Daoy (cell line): ENCODE measurements at places on chromosomes 2 and 18. TPM values are rescaled to one million over a fixed set of nuclear protein-coding genes. Genes with fewer than 3 reads are reported as not detected.

GRCh38 chr2:30223413-30223874 is 7.9 kb upstream of the LBH start:
- no peak for DNase-seq

- DNase-seq = no peak
These were observed 208.9 kb downstream of the ASB1 start for GRCh38 chr2:238635647-238636051.

Gene CAPN14
- 0.11 TPM in 1 of 2 replicates, not detected in the other for total RNA-seq

DNA sequence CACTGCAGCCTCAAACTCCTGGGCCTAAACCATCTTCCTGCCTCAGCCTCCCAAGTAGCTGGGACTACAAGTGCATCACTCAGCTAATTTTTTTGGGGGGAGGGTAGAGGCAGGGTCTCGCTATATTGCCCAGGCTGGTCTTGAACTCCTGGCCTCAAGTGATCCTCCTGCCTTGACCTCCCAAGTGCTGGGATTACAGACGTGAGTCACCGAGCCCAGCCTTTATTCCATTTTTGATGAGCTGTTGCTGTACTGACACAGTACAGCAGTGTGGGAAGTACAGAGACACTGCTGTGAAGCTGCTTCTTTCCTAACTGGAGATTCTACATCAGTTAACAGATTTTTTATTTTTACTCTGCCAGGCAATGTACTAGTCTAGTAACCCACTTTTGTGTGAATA is 18.8 kb downstream of the PTRHD1 start:
- DNase-seq = no peak

Gene HOXD11
- total RNA-seq = 13.4 and 14.0 TPM in 2 replicates

DNA sequence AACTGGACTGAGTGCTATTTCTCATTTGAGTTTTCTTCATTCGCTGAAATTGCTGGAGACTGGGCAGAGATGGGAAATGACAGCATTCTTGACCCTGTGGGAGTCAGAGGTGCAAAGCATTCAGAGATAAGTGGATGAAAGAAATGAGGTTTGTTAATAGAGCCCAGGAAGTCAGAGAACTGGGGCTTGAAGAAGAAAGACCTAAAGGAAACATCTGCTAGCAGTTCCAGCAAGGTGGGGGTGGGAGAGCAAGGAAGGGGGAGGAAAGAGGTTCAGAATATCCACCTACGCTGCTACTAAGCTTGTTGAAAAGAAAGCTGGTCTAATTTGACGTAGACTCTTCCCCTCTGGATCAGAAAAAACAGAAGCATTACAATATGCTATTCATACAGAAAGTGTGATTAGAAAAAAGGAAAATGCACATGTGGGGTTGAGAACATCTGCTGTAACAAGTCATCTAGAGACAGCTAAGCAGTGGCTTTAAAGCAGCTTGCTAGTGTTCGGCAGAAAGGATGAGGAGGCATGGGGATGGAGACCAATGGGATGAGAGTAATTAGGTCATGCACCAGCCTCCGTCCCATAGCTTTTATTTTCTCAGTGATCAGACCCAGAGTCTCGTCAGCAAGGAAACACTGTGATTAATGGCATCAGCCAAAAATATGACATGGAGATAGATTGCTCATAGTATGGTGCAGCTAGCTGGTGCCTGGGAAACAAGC is 29.7 kb downstream of the NAB1 start:
- no peak for DNase-seq

Gene ZSWIM2
- total RNA-seq = not detected in 2 replicates

Gene HOXD8
- total RNA-seq = 9.7 and 9.9 TPM in 2 replicates

DNA sequence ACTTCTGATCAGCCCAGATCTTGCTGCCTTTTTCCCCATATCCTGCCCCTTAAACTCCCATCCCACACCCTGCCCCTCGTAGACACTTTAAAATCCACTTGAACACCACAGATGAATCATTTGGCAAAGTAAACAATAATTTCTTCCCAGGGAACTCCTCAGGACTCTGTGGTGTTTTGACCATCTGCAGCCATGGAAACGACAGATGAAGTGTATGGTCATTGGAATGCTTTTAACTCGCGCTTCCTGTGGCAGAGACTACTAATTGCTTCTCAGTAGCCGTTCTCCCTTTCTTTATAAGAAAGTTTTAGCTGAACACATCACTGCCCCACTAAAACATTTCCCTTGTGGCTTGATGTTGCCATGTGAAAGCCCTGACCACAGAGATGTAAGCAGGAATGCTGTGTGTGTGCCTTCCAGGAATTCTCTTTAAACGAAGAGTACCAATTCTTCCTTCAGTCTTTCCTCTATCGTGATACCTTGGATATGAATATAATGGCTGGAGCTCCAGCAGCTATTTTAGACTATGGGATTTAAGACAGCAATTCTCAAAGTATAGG is 92.7 kb upstream of the PARD3B start:
- peak; percentile 97 for DNase-seq

Gene GALNT13
- not detected in 2 replicates for total RNA-seq

Gene MDH1B
- total RNA-seq = 3.6 and 6.3 TPM in 2 replicates

GRCh38 chr2:36362291-36362690 is 6.7 kb downstream of the CRIM1 start:
- no peak for DNase-seq

- DNase-seq = no peak
These were observed 103.0 kb downstream of the GPR39 start for GRCh38 chr2:132519566-132519965.

Gene CDH2
- 86.1 and 90.6 TPM in 2 replicates for total RNA-seq

Gene ZDBF2
- 5.5 and 8.3 TPM in 2 replicates for total RNA-seq

DNA sequence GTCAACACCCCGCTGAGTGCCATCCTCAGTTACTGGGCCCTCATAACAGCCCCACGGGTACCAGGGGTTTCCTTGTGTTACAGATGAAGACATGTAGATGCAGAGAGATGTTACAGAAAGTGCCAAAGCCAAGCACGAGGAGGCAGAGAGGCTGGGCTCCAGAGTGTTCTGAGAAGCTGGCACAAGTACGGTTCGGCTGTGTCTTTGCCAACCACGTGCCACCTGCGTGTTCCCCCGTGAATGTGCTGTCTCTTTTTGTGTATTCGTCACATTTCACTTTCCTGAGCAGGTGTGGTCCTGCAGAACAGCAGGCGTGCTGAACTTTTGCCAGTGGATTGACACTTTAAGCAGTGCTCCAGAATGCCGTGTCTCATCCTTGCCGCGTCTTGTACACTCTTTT is 124.6 kb downstream of the NCK2 start:
- DNase-seq = no peak

Gene UGT1A8
- 15.1 and 15.4 TPM in 2 replicates for total RNA-seq

GRCh38 chr2:4551691-4552474 is 848.5 kb downstream of the DCDC2C start:
- DNase-seq = peak; percentile 22

DNA sequence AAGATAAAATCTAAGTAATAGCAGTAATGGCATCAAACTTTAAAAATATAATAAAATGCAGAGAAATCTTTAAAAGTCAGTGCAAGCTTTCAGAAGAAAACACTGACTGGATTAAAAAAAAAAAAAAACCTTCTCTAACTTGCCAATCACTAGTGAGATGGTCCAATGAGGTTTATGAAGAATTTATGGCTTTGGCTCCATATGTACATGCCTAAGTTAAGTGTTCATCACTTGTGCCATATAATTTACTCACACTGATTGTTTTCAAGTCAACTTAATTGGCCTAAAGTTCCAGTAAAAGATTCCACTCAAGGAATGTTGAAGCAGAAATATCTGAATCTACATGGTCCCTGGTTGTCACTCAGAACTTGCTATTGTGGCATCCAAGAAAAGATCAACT is 40.7 kb upstream of the RAB27B start:
- DNase-seq = no peak
